ENCODE measurements at places on chromosomes 4 and X.

DNA sequence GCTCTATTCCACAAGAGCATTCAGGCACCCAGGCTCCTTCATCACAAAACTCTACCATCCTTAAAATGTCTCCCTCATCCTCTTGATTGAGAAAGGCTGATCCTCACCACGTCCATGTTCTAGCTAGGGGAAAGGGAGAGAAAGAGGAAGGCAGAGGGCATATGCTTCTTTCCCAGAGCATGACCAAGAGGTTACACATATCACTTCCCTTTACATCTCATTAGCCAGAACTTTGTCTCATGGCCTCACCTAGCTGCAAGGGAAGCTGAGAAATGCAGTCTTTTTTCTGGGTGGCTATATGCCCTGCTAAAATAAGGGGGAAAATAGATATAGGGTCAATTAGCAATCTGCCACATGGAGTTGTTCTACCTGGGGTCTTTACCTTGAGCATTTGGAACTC is 42.7 kb downstream of the LONRF3 start:
- H3K4me3 ChIP-seq, result no peak overlapping the region
- H3K27me3 ChIP-seq, result no peaks in the 10 kb centered on the region
- no peaks in the 10 kb centered on the region for H3K36me3 ChIP-seq
- DNase-seq, result no peak
- no peaks in the 10 kb centered on the region for H3K4me1 ChIP-seq

DNA sequence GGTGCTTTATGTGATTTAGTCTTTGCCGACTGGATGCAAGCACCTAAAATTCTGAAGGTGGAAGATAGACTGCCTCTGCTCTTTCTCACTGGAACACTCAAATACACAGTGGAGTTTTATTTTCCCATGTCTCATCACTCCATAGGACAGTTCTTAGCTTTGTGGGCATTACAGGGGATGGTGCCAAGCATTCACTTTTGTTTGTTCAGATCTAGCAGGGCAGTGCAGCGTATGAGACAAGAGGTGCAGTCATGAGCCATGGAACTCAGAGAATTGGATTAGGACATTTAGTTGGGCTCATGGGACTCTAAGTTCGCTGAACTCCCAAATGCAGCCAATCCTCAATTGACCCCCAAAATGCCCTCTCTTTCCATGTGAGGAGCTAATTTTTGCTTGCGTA is 1136.9 kb upstream of the PRKX start:
- no peak for DNase-seq
- no peaks in the 10 kb centered on the region for H3K4me1 ChIP-seq
- H3K27ac ChIP-seq, result no peak overlapping the region
- H3K27me3 ChIP-seq, result no peaks in the 10 kb centered on the region

- no peaks in the 10 kb centered on the region for H3K4me1 ChIP-seq
- H3K4me3 ChIP-seq, result no peak overlapping the region
- H3K27me3 ChIP-seq, result no peaks in the 10 kb centered on the region
- DNase-seq, result no peak
These were observed 101.5 kb downstream of the CCDC160 start for GRCh38 chrX:134338527-134338926.

DNA sequence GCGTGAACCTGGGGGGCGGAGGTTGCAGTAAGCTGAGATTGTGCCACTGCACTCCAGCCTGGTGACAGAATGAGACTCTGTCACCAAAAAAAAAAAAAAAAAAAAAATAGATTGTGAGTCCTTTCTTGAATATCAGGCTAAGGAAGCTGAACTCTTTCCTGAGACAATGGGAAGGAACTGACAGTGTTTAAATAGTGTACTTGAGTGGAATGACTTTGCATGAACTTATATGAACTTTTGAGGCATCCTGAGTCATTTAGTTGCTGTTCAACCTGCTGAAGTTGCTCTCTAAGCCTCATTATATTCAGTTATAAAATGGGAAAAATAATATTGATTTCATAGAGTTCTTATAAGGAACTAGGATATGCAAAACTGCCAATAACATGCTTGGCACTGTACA is 79.3 kb upstream of the LIMCH1 start:
- H3K4me3 ChIP-seq, result no peak overlapping the region
- peak overlapping the region; percentile 30 for H3K27ac ChIP-seq
- DNase-seq, result no peak

GRCh38 chr4:121654738-121655137 is 42.0 kb downstream of the ANXA5 start:
- no peaks in the 10 kb centered on the region for H3K4me1 ChIP-seq
- no peak for DNase-seq
- no peak overlapping the region for H3K4me3 ChIP-seq
- no peaks in the 10 kb centered on the region for H3K27me3 ChIP-seq
- no peak overlapping the region for H3K27ac ChIP-seq

- no peaks in the 10 kb centered on the region for H3K36me3 ChIP-seq
- no peak for DNase-seq
- no peaks in the 10 kb centered on the region for H3K27me3 ChIP-seq
- H3K27ac ChIP-seq, result no peak overlapping the region
These were observed 159.5 kb downstream of the PPP3CA start for GRCh38 chr4:101187841-101188240.

DNA sequence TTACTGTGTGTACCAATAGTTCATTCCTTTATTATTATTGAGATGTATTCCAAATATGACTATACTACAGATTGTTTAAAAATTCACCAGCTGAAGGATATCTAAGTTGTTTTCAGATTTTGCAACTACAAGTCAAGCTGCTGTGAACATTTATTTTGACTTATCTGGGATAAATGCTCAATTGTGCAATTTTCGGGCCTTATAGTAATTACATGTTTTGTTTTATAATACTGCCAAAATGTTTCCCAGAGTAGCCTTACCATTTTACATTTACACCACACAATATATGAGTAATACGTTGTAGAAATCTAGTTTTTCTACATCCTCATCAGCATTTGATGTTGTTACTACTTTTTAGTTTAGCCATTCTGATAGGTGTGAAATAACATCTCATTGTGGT is 179.6 kb downstream of the ANTXR2 start:
- H3K4me1 ChIP-seq, result no peaks in the 10 kb centered on the region
- no peaks in the 10 kb centered on the region for H3K36me3 ChIP-seq
- no peak for DNase-seq
- no peaks in the 10 kb centered on the region for H3K27me3 ChIP-seq
- no peak overlapping the region for H3K4me3 ChIP-seq
- H3K27ac ChIP-seq, result no peak overlapping the region

DNA sequence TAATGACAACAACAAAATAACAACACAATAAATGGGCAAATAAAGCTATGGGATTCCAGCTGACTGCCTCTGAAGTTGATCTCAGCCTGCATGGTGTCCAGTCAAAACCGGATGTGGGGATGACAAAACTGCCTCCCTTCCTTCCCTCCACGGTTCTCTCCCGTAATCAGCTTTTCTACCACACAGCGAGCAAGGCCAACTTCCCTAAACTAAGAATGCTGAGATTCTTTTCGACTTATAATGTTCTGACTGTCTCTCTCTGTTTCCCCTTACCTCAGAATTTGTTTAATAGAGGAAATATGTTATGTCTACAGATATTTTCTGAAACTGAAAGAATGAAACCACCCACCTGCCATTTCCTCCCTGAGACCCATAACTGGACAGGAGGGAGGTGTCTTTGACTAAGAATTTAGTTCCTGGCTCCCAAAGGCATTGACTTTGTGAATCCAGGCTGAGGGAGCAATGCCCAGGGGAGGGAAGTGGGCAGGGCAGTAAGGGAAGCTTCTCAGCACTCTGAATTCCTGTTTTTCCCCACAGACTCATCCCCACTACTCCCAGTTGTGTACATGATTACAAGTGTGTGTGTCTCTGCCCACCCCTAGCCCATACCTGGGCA is 1.0 kb upstream of the TLR1 start:
- no peaks in the 10 kb centered on the region for H3K36me3 ChIP-seq
- peak overlapping the region; percentile 88 for H3K27ac ChIP-seq
- H3K4me1 ChIP-seq, result peaks cover 9% of the 10 kb centered on the region
- no peak for DNase-seq
- no peaks in the 10 kb centered on the region for H3K27me3 ChIP-seq

GRCh38 chr4:135282676-135283075 is 1081.1 kb upstream of the PABPC4L start:
- H3K36me3 ChIP-seq, result no peaks in the 10 kb centered on the region
- no peak overlapping the region for H3K4me3 ChIP-seq
- H3K27me3 ChIP-seq, result no peaks in the 10 kb centered on the region
- H3K4me1 ChIP-seq, result no peaks in the 10 kb centered on the region
- H3K27ac ChIP-seq, result no peak overlapping the region
- DNase-seq, result no peak

- DNase-seq, result no peak
- no peaks in the 10 kb centered on the region for H3K27me3 ChIP-seq
- H3K27ac ChIP-seq, result no peak overlapping the region
- no peaks in the 10 kb centered on the region for H3K4me1 ChIP-seq
These were observed 48.5 kb downstream of the VCX2 start for GRCh38 chrX:8122538-8122937.

GRCh38 chrX:154526901-154527675 is 11.1 kb upstream of the FAM3A start:
- no peaks in the 10 kb centered on the region for H3K36me3 ChIP-seq
- peak overlapping the region; percentile 53 for H3K4me3 ChIP-seq
- no peaks in the 10 kb centered on the region for H3K27me3 ChIP-seq
- H3K27ac ChIP-seq, result peak overlapping the region; percentile 84

GRCh38 chr4:87843936-87844335 is 11.2 kb downstream of the MEPE start:
- no peaks in the 10 kb centered on the region for H3K27me3 ChIP-seq
- no peak for DNase-seq
- peaks cover 10% of the 10 kb centered on the region for H3K4me1 ChIP-seq
- no peaks in the 10 kb centered on the region for H3K36me3 ChIP-seq
- H3K27ac ChIP-seq, result no peak overlapping the region

GRCh38 chrX:34218063-34218462 is 85.9 kb upstream of the FAM47A start:
- H3K4me3 ChIP-seq, result no peak overlapping the region
- no peak overlapping the region for H3K27ac ChIP-seq
- no peaks in the 10 kb centered on the region for H3K36me3 ChIP-seq
- H3K4me1 ChIP-seq, result no peaks in the 10 kb centered on the region
- DNase-seq, result no peak

DNA sequence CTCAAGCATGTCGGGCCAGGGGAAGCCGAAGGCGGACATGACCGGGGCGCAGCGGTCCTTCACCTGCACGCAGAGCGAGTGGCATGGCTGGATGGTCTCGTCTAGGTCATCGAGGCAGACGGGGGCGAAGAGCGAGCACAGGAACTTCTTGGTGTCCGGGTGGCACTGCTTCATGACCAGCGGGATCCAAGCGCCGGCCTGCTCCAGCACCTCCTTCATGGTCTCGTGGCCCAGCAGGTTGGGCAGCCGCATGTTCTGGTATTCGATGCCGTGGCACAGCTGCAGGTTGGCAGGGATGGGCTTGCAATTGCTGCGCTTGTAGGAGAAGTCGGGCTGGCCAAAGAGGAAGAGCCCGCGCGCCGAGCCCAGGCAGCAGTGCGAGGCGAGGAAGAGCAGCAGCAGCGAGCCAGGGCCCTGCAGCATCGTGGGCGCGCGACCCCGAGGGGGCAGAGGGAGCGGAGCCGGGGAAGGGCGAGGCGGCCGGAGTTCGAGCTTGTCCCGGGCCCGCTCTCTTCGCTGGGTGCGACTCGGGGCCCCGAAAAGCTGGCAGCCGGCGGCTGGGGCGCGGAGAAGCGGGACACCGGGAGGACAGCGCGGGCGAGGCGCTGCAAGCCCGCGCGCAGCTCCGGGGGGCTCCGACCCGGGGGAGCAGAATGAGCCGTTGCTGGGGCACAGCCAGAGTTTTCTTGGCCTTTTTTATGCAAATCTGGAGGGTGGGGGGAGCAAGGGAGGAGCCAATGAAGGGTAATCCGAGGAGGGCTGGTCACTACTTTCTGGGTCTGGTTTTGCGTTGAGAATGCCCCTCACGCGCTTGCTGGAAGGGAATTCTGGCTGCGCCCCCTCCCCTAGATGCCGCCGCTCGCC is at the start of gene SFRP2:
Gene SFRP2, minus strand, starts transcription at position 671 of the 864 bp plus-strand sequence. Its CDS starts 248 bp downstream, at position 423.
- H3K4me1 ChIP-seq, result peaks cover 51% of the 10 kb centered on the region
- no peak for DNase-seq
- H3K4me3 ChIP-seq, result peak within 1 kb of the TSS; percentile 30
- no peaks in the 10 kb centered on the region for H3K36me3 ChIP-seq
- H3K27me3 ChIP-seq, result peaks cover 90% of the 10 kb centered on the region
